GM13976 (cell line): ENCODE measurements at places on chromosomes 2 and 18.

DNA sequence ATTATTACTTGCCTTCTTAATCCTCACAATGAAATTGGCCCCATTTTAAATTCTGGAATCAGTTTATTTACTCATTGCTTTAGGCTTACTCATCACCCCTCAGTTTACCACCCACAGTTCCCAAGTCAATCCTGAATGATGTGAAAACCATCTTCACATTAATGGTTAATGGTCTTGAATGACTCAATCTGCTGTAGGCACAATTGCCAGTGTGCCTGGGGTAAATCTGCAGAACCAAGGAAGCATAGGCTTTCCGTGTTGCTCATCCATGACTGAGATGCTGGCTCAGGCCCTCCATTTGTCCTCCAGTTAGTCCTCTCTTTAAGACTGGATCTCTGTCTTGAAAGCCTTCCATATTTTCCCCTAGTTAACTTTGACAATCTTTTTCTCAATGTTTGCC is 164.5 kb downstream of the PMAIP1 start:
- DNase-seq: no peak

DNA sequence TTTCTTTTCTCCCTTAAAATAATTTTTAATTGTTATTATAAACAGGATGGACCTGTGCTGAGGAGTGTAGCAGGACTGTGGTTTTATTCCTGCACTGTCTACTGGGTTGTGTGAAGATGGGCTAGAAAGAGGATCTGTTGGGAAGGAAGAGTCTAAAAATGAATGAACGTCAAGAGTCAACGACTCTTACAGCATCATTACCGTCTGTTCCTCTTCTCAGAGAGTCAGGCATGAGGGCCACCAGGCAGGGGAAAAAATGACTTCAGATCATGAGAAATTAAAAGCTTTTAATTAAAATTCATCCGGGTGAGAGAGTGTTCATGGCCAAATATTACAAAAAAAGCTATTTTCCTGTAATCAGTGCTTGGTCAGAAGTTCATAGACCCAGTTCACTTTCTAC is 32.6 kb downstream of the SRSF7 start:
- DNase-seq: no peak

DNA sequence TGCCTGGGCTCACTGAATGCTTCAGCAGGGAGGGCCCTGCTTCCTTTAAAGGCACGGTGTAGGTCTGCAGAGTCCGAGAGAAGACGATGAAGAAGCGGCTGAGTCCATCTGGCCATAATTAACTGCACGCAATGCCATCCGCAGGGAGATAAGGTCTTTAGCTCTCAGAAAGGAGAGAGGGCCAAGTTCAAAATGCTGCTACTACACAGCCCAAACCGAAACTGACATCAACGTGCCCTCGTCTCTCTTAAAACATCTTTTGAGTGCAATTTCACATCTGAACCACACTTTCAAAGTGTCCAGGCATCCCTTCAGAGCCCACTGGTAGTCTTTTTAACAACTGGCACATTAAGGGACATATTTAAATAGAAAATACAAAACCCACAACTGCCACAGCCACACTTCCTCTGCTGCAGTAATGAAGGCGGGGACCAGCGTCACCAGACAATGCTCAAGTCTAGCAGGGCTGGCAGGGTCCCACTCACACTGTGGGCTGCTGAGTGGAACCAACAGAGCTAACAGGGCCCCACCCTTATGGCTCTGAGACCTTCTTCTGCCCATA is 35.8 kb downstream of the ST3GAL5 start:
- DNase-seq: no peak

DNA sequence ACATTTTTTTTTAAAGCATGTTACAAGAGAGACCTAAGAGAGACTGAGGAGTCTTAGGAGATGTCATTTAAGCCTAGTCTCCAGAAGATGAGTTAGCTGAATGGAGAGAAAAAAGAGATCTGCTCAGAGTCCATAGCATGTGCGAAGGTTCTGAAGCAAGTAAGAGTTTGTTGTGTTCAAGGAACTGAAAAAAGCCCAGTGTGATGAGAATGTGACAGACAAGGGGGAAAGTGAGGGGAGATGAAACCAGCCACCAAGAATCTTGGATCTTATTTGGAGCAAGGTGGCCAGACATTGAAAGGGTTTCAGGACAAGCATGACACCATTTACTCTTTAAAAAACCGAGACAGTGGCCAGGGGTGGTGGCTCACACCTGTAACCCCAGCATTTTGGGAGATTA is 5.2 kb upstream of the MOB1A start:
- DNase-seq: no peak
